ENCODE measurements at places on chromosomes 7 and 10.

GRCh38 chr10:133042816-133043215, 44.9 kb upstream of the ADGRA1 start:
- no peak overlapping the region for H3K27ac ChIP-seq
- DNase-seq: no peak
- no peak overlapping the region for H3K4me3 ChIP-seq
- no peaks in the 10 kb centered on the region for H3K4me1 ChIP-seq

DNA sequence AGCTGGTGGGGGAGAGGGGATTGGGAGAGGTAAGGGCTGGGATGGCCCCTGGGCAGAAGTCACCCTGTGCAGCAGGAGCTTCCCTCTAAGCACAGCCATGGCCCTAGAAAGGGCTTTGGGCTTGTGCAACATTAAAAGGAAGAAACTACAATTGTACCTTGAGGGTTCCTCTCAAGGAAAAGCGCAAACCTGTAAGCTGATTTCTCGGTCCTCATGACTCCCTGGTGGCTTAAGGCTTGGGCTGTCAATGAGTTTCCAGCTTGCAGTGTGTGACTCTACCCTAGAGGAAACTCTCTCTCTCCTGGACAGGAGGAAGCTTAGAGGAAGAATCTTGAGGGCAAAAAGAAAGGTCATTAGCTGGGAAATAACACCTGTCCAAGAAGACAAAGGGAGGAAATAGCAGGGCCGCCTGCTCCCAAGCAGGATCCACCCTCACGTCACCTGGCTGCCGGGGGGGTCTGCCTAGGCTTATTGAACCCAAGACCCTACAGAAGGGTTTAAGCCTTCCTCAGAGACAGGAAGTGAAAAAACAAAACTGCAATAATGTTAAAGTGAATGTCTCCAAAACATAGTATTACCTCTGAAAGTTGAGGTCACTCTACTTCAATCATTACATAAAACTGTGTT, 112.5 kb downstream of the WDR11 start:
- H3K27ac ChIP-seq: no peak overlapping the region
- H3K27me3 ChIP-seq: no peaks in the 10 kb centered on the region

DNA sequence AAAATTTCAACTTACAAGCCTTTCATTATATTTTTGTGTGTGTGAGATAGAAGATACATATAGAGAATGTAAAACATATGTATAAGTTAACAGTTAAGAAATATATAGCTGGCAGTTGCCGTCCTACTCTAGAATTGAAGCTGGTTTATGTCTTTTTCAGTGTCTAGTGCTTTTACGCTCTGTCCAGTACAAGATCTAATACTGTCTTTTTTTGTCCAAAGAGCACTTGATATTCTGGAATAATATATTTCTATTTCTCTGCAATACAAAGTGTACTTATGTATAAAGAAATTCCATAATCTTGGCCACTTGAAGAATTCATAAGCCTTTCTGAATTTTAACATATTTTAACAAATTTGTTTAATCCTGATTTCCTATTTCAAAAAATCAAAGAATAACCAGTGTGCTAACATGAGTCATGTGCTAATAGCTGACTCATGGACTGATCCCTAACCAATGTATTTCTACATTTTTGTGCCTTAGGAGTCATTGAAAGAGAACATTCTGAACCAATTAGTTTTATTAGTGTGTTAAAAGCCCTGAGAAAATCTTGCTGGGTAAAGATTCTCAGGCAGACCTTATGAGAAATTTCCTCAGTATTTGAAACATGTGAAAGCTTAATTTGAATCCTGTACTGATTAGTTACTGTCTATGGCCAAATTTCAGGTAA, 73.2 kb upstream of the CCAR1 start:
- no peaks in the 10 kb centered on the region for H3K4me1 ChIP-seq
- no peak overlapping the region for H3K27ac ChIP-seq
- H3K4me3 ChIP-seq: no peak overlapping the region
- no peak for DNase-seq
- no peaks in the 10 kb centered on the region for H3K27me3 ChIP-seq

DNA sequence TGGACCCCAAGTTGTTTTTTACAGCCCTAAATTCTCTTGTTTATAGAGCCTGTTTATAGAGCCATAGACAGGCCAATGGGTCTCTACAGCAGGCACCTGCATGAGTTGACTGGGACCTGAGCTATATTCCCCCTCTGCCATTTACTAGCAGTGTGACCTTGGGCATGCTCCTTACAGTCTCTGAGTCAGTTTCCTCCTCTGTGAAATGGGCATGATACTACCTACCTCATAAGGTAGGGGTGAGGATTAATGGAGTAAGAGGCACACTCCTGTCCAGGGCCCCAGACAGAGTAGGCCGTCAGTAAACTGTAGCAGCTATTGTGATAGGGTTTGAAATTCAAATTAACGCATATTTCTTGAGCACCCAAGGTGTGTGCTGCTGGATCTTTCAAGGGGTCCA, 138.1 kb downstream of the TCF7L2 start:
- no peak for DNase-seq
- peak overlapping the region; percentile 71 for H3K27ac ChIP-seq
- H3K4me1 ChIP-seq: no peaks in the 10 kb centered on the region
- no peaks in the 10 kb centered on the region for H3K36me3 ChIP-seq
- no peak overlapping the region for H3K4me3 ChIP-seq
- H3K27me3 ChIP-seq: no peaks in the 10 kb centered on the region

DNA sequence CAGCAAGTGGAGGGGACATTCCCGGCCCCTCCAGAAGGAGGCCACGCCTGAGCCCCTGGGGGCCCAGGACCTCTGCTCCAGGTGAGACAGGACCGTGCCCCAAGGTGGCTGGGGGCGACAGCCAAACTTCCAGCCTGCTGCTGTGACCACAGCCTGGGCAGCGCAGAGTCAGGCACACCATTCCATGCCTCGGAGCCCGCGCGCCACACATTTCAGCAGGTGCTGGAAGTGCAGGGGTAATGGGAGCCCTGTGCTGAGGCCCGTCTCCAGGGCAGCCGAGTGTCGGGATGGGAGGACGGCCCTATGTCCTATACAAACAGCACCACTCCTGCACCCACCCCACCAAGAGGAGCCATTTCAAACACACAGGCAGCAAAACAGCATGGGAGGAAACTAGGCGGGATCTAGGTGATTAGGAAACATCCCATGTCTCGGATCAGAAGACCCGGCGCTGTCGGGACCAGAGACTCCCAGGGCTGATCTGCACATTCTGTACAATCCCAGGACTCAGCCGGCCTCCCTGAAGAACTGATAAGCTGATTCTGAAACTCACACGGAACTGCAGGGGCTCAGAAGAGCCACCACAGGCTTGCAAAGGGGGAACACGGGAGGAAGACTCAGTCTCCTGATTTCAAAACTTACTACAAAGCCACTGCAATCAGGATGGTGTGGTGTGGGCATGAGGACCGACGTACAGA, 272.3 kb downstream of the ELFN1 start:
- H3K4me3 ChIP-seq: no peak overlapping the region
- H3K36me3 ChIP-seq: no peaks in the 10 kb centered on the region
- H3K27ac ChIP-seq: no peak overlapping the region

- DNase-seq: no peak
- H3K27ac ChIP-seq: no peak overlapping the region
- no peak overlapping the region for H3K4me3 ChIP-seq
- H3K36me3 ChIP-seq: no peaks in the 10 kb centered on the region
- no peaks in the 10 kb centered on the region for H3K4me1 ChIP-seq
These were observed 212.8 kb downstream of the ANK3 start for GRCh38 chr10:60176925-60177324.
